ENCODE measurements at places on chromosomes 12 and 14.

- no peak for DNase-seq
Observed at GRCh38 chr14:103131580-103131979, 8.3 kb downstream of the TNFAIP2 start.

DNA sequence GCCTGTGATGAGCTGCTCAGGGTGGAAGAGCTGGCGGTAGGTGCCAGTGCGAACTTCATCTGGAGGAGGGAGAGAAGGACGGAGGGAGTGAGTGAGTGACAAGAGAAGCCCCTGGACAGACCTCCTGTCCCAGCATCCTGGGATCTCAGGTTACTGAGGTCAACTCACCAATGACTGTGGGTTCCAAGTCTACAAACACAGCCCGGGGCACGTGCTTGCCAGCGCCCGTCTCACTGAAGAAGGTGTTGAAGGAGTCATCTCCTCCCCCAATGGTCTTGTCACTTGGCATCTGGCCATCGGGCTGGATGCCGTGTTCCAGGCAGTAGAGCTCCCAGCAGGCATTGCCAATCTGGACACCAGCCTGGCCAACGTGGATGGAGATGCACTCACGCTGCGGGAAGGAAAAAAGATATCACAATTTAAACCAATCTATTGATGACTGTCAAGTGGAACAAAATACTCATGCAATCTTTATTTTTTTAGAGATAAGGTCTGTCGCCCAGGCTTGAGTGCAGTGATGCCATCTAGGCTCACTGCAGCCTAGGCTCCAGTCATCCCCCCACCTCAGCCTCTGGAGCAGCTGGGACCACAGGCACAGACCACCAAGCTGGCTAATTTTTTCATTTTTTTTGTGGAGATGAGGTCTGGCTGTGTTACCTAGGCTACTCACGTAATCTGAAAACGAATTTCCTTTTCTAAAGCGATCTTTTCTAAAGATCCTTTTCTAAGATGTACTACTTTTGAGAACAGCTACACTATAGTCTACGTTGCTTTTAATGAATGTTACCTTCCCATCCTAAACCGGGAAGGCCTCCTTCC is 1.7 kb downstream of the TUBA1B start:
- DNase-seq: no peak

GRCh38 chr12:13891902-13892301 is 89.5 kb downstream of the GRIN2B start:
- DNase-seq: no peak

- DNase-seq: no peak
Observed at GRCh38 chr14:23793532-23793931, 157.4 kb downstream of the DHRS2 start.

DNA sequence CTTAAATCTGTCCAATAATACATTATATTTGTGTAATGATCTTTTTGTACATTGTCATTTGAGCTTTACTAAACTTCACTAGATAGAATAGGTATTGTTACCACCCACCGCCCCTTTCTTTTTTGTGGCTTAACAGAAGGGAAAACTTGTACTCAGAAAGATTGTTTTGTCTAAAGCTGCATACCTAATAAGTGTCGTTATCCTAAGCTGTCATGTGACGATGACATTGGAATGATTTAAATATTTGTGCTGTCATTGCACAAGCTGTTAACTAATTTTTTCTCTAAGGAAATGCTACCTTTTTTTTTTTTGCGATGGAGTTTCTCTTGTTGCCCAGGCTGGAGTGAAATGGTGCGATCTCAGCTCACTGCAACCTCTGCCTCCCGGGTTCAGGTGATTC is 3.6 kb downstream of the DIP2B start:
- no peak for DNase-seq

DNA sequence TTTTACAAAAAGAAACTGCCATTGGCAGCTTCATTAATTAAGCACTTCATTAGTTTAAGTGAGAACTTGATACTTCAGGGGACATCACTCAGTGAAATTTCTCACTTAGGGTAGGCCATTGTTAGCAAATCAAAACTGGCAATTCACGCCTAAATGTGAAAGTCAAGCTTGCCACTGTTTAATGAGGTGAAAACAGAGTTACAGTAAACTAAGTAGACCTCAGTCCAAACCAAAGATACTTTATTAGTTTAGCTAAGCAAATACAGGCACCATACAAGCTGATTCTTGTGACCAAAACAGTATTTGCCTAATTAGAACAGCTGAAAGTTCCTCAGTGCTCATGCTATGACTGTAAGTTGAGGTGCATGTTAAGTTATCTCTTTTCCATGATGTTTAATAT is 176.5 kb upstream of the CPNE8 start:
- no peak for DNase-seq

DNA sequence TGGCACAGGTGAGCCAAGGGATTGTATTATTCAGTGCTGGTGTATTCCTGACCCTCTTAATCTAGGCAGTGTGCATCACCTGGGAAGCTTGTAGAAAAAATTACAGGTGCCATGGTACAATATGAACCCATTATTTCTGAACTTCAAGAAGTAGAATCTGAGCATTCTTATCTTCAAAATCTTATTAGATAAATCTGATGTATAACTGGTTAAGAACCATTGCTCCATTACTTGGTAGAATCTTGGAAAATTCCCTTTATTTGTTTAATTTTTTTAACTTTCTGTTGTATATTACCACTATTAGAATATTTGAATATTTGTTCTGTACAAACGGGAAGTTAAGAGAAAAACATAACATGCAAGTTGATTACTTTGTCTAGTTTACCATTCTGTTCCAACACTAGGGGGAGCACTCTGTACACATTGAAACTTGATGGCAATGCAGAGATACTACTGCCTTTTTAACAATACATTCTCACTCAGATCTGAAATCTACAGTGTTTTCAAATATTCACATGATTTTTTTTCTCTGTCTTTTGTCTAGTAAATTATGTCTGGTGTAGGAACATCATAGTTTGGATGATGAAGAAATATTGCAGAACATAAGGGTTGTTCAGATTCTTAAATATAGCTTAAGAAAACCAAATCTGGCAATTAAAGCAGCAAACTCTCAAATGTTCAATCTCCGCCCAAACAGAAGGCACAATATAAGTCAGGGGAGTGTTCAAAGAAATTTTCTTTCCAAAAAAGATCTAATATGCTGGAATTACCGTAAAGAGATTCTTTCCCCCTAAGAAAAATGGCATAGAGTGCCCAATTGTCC is 196.6 kb downstream of the PCNX1 start:
- peak; percentile 92 for DNase-seq

- DNase-seq: no peak
Observed at GRCh38 chr12:26773313-26774104, 59.5 kb downstream of the ITPR2 start.

- no peak for DNase-seq
Observed at GRCh38 chr14:100864960-100865681, 38.4 kb downstream of the RTL1 start.

DNA sequence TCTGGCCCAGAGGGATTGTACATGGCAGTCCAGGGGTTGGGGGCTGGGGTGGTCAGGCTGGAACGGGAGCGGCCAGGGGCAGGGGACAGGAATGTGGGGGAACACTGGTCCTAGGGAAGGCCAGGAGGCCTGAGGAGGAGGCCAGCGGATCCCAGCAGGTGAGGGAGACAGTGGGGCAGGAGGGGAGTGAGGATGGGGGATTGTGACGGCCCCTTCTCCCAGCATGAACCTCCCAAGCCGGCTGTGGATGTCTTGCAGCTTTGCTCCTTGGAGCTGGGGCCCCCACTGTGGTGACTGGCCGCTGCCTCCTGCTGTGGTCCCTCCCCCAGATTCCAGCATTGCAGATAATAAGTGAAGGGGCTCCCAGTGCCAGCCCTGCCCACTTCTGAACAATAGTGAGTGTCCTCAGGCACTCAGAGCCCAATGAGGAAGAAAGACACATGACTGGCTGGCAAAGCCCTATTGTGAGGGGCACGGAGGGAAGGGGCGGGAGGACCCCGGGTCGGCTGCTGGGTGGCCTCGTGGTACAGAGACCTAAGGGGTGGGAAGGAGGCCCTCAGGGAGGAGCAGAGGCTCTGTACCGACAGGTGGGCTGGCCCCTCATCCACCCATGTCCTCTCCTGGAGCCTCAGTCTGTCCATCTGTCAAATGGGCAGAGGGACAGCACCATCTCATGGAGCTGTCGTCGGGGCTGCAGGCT is 215.0 kb downstream of the KIF26A start:
- DNase-seq: no peak

- no peak for DNase-seq
Observed at GRCh38 chr14:54606178-54606577, 39.2 kb downstream of the SAMD4A start.

DNA sequence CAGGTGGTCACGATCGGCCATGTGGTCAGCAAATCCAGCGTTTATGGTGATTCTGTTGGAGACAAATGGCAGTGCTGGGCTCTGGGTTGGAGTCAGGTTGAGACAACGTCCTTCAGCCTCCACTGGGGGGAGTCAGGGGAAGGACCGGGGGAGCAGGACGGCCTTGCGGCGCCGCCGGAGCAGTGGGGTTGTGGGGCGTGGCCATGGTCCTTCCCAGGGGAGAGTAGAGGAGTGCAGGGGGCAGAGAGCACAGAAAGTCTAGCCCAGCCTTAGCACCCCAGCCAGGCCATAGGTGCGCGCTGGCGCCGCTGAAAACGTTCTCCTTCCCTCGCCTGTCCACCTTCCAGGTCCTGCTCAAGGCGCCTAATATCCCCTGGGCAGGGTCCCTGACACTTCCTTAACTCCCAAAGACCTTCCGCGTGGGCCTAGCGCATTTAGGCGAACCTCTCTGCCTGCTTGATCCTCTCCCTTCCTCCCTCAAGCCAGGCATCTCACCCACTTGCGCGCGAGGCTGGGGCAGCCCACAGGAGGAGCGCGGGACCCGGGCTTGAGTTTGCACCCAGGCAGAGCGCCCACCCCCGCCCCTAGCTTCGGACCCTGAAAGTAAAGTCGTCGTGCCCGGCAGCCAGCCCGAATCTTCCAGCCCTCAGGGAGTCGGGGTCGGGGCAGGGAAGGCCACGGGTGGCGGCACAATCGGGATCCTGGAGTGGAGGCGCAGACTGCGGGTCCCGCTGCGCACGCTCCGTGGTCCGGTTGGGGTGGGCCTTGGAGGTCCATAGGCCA is 3.1 kb upstream of the KIF26A start:
- DNase-seq: peak; percentile 68

GRCh38 chr12:9667403-9668160 is 1.9 kb upstream of the CLEC2D start:
- DNase-seq: no peak

DNA sequence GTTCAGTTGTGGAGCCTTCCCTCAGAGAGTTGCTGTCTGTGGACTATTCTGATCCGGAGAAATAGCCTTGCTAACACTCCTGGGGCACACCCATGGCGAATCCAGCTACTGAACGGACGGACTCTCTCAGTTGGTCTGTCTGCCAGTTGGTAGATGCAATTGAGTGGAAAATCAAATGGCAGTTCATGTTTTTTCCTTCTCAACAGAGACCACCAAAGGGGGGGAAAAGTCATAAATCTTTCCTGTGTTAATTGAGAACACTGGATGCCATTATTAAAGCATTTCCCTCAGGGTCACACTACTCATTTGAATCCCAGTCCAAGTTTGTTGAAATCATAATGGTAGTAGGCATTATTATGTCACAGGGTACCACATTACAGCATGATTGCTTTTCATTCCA is 354.3 kb upstream of the FAR2 start:
- DNase-seq: no peak

- no peak for DNase-seq
Observed at GRCh38 chr14:20774258-20774824, 6.1 kb downstream of the EDDM3B start.

DNA sequence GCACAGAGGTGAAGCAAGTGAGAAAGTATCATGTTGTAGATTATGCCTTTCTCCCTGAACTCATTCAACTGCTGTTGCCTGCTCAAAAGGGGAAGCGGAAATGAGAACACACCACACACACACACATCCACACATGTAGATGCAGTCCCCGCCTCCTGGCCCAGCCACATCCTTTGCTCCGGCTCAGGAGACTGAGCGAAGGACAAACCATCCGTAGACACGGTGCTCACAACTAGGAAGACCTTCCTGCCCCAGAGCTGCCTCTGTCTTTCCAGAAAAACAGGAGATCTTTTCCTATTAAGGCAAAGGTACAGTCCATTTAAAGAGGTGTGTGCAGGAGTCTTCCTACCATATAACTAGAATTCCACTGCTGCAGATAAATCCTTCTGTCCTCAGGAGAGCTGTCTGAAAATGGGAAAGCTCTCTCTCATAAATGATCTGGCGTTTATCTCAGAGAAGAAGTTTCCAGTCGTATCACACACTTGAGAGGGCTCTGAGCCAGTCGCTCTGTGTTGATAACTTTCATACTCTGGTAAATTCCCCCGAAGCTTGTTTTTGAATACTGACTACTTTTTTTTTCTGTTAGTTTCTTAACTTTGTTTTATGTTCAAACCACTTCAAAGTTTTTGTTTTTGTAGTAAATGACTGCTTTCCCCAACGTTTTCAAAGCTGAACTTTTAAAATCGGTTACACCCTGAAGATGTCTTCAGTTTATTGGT is at the start of gene TESPA1:
Gene TESPA1, minus strand, starts transcription at position 105 of the 719 bp plus-strand sequence. CDS start 10,200 bp downstream, outside the sequence.
- DNase-seq: no peak

DNA sequence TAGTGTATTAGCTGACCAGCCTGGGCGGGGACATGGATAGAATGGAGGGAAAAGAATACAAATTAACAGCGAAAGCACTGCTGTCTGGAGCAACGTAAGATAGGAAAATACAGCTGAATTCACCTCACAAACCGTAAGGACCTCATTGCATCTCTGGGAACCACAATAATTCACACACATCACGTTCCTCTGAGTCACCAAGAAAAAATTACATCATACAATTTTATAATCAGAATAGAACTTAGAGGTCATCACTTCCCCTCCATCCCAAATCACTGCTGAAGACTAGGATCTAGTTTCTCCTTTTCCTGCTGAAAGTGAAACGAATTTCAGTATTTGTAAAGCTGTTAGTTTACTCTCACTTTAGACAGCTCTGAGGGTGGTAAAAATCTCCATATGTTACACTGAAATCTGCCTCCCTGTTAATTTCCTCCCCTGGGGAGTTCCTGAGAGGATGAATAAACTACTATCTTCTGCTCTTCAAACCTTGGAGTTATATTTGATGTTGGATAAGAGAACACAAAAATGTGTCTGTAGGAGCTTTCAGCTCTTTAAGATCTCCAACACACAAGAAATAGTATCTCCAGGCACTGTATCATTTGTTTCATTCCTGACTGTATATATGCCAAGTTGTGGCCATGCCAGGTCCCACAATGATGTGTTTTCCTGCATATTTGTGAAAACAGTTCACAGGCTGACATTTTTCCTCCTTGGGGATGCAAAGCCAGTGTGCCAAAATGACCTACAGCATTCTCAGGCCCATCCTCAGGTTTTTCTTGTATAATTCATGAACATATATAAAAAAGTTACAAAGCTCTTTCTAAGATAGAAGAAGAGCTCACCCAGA is 63.8 kb upstream of the SSTR1 start:
- DNase-seq: peak; percentile 6

DNA sequence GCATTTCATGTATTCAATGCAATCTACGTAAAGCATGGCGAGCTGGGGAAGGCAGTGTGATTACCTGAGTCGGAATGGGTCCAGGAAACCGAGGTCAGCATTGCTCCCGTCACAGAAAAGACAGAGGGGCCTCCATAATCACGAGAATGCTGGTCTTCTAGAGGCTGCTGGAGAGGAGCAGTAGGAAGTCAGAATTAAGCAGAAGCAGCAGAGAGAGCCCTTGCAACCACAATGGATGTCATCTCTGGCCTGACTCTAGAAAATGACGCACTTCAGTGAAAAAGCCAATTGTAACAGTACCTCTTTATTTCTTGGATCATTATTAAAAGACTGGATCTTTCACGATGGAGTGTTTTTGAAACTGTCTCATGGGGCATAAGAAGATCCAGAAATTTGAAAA is 69.5 kb upstream of the FOXN3 start:
- no peak for DNase-seq

Measured in HTR-8/SVneo (cell line).